Suppressor macrophage treated with lipopolysaccharide for 4 hours (primary cell): ENCODE measurements at places on chromosomes 4 and X.

GRCh38 chr4:168648494-168648893, 151.6 kb downstream of the PALLD start:
- no peak for DNase-seq

DNA sequence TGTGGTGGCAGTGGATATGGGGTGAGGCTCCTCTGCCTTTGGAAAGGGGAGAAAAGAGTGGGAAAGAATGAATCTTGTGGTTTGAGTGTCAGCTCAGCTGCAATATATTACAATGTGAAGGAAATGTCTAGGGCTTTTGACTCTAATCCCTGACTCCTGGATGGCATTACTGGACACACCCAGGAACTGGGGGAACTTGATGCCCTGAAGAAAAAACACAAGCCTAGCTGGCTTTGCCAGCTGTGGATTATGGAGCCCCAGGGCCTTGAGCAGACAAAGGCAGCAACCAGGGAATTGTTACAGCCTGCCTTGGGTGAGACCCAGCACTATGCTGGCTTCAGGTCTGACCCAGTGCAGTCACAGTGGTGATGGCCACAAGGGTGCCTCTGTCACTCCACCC, 57.1 kb upstream of the CYSLTR1 start:
- no peak for DNase-seq

GRCh38 chr4:125518281-125518680, 203.5 kb downstream of the FAT4 start:
- DNase-seq: no peak

GRCh38 chrX:112513154-112513553, 166.6 kb downstream of the LHFPL1 start:
- DNase-seq: no peak

DNA sequence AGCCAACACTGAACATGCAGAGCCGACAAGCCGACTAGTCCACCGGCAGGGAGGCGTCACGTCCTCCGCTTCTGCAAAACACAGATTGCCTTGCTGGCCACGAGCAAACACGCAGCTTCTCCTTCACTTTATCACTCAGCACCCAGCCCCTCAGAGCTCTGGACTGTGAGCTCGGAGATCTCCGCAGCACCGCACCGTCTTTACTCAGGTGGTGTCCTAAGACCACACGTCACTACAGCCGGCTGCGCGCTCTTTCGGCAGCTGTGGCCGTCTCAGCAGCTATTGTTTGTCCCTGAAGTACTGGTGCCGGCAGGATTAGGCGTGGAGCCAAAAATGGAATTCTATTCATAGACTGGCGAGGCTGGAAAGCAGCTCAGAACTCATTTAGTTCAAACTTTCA, 72.0 kb downstream of the FAT1 start:
- no peak for DNase-seq

DNA sequence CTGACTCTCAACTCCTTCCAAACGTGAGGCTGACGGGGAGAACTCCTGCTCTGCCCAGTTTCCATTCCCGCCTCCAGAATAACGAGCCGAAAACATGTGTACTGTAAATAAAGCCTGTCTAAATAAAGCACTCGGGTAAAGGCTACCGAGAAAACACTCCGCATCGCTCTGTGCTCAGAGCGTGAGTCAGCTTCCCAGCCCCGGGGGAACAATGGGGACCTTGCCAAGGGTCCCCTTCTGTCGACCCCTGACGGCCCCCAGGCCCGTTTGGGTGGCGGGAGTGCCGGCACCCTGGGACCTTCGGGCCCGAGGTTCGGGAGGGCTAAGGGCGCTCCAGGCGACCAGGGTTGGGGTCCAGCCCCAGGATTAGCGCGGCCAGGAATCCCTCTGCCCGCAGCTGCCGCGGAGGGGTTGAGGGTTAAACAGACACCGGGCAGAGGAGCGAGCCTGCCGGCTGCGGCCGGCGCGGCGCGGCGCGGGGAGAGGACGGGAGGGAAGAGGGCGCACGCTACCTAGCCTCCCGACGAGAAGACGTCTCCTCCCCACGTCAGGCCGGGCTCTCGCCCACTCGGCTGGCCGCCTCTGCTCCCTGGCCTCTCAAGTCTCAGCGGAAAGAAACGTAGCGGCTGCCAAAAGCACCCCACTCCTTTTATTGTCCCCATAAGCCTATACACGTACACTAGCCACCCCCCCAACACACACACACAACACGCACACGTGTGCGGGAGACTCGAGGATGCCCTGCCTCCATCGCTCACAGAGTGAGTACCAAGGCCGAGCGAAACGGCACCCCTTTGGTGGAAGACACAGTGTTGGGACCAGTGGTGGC, 85.5 kb downstream of the BCOR start:
- DNase-seq: no peak

GRCh38 chrX:12721042-12721441, 70.2 kb upstream of the PRPS2 start:
- no peak for DNase-seq

GRCh38 chrX:115960440-115961084, 210.0 kb upstream of the AGTR2 start:
- DNase-seq: no peak

GRCh38 chr4:114658179-114658578, 59.6 kb downstream of the UGT8 start:
- DNase-seq: no peak

DNA sequence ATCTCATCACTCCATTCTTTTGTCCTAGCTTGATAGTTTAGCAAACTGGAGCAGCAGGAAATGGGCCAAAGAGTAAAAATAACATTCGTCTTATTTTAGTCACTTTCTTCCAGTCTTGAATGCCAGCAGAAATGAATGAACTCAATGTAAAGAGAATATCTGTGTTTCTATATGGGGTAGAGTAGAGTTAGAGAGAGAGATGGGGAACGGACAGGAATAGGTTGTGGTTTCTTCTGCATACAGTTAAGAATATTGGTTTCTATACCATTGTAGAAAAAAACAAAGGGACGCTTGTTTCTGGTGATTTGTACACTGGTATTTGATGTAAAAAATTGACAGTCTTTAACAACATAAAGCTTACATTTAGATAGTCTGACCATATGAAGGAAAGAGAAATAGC, 8.9 kb downstream of the GPR174 start:
- DNase-seq: no peak

DNA sequence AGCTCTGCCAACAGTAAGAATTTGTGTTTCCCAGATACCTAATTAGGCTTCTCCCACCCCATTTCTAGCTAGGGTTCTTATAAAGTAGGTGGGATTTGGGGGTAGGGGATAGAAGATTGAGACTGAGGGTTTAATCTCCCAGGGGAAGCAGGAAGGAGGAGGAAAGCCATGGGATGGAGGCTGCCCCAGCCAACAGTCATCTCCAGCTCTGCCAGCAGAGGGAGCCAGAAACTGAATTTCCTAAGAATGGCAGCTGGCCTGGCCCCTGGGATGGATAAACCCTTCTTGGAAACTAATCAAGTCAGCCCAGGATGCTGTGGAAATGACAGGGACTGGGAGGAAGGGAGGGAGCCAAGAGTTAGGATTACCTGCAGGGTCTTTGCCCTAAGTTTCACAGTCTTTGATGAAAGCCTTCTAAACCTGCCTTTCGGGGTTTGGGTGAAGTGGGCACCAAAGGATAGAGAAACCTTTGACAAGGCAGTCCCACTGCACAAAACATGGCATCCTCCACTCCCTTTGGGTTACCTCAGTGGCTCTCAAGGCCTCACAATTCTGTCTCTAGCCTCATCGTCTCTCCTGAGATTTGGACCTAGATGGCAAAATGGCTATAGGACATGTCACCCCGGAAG, 6.7 kb upstream of the ERCC6L start:
- DNase-seq: peak; percentile 46

- DNase-seq: no peak
Measured at GRCh38 chr4:74950200-74950599, 17.3 kb downstream of the PARM1 start.

DNA sequence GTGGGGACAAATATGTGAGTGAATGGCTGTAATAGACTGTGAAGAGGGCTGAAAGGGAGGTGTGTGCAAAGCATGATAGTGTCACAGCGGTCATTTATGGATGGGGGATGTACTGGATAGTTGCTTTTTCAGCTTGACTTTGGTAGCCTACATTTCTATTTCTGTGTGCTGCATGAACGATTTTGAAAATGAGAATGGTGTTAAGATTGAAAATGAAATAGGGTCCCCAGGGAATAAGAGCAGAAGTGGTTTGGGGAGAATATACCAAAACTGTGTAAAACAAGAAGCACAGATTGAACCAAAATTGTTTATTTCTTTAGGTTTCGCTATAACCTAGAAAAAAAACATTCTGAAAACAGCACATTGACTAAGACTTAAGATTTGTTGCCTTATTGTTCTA, 58.8 kb upstream of the CLNK start:
- DNase-seq: no peak

- no peak for DNase-seq
Measured at GRCh38 chr4:6322761-6323566, 53.3 kb downstream of the WFS1 start.

DNA sequence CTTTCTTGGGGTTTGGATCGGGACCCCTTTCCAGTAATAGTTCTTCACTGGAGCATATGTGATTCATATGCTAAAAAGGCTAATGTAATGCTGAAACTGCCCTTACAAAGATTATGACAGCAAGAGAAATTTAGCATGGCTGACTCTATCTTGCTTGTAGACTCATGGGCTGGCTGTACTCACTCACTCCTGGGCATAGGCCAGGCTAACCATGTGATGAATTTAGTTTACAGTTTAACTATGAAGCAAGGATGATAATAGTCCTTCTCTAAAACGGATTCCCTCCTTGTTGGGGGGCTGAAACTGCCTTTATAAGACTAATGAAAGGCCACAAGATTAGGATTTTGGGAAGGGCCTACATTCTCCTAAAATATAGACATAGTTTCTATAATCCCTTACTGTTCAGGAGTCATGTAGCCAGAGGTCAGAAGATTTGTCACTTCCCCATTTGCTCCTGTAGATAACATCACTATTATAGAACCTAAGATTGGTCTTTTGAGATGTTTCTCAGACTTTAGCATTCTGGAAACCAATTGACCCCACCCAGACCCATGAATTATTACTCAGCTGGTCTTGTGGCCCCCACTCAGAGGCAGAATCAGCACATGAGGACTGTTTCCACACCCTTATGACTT, 20.8 kb upstream of the CEP135 start:
- peak; percentile 31 for DNase-seq

DNA sequence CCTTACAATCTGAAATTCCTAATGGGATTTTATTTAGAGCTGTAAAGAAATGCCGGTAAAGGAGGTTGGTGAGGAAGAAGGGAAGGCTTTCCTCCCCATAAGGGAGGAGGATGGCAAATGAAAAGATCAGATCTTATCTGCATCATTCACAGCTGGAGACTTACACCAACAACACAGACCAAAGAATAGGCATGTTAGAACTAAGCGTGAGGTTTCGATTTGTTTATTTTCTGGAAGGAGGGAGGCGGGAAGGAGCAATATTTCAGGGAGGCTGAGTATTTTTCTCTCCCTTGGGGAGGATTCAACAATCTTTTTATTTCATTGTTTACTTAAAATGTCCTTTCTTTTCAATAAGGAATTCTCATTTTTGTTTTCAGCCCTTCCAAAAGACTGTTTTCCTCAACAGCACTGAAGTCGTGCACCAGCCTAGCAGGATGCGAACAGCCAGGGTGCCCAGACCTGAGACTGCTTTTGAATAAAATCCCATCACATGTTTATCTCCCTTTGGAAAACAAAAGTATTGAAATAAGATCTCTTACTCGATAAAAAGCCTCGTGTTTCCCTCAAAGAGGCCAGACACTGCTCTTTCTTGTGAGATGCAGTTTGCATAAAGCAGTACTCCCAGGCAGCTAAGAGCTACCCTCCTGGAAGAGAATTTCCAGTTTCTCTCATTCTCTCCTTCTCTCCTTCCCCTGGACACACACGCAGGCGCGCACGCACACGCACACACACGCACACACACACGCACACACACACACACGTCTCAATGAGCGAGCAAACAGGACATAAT, 236.1 kb downstream of the MGST2 start:
- DNase-seq: no peak

- no peak for DNase-seq
Measured at GRCh38 chr4:54730581-54730980, 72.8 kb downstream of the KIT start.

DNA sequence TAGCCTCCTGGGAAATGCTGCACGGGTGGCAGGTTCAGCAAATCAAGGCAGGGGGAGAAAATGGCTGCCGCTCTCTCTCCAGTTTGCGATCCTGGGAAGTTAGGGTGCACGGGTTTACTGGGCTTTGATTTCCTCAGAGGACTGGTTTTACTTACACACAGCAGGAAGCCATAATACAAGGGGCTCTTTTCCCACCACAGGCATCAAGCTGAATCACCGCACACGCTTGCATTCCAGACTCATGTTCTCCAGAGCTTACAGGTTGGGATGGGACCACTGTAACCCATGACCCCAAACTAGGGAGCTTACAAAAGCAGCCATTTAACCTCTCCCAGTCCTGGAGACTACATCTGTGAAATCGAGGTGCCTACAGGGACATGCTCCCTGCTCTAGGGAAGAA, 159.8 kb downstream of the DHRSX start:
- DNase-seq: no peak

DNA sequence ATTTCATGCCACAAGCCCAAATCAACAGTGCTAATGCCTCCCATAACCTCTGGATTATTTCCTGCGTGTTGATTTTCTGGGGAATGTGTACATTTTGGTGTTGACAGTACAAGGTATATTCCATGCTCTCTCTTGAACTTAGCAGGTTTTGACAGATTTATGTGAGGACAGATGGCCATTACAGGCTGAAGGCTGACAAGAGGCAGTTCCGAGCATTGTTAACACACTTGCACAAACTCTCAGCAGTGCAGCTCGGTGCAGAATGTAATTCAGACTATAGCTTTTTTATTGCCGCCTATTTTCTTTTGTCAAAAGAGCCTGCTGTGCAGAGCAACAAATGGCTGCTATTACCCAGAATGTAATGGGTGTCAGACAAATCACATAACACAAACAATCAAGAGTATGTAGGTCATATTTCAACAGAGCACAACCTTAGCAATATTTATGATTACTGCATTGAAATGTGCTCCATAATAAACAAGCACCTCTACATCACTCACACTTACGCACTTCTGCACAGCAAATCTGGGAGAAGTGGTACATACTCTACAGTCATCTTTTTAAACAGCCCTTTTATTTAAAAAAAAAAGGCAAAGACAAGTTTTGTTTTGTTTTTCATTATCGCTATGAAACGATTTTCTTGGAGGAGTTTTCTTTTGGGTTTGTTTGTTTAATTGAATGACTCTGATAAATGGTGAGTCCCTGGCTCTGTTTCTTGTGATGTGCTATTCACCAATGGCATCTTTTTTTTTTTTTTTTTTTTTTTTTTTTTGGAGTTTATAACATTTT, 71.6 kb downstream of the PPARGC1A start:
- no peak for DNase-seq

DNA sequence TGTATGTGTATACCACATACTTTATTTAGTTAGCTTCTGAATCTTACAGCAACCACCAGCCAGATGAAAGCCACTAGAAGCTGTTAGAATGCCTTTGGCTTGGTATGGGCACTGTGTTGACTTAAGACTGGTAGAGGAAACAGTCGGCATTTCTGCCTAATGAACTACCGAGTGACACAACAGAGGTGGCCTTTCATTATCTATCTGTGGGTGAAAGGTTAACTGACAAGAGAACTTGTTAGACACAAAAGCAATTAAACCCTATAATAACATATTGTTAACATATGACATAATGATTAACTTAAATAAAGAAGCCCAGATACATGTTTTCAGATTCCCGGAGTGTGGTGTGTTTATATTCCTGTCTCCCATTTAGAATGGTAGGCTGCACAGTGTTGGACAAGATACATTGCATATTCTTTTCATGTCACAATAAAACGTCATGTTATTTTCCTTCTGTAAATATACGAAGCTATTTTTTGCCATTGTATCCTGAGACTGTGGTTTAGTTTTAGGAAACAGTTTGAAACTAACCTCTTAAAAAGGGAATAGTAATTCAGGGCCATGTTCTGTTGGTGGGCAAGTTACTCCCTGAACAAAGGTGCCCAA, 181.5 kb downstream of the SLIT2 start:
- DNase-seq: no peak

GRCh38 chrX:445727-446126, 59.0 kb upstream of the PPP2R3B start:
- DNase-seq: no peak
